ENCODE measurements at places on chromosomes 4 and X. TPM values are rescaled to one million over a fixed set of nuclear protein-coding genes. Genes with fewer than 3 reads are reported as not detected.

DNA sequence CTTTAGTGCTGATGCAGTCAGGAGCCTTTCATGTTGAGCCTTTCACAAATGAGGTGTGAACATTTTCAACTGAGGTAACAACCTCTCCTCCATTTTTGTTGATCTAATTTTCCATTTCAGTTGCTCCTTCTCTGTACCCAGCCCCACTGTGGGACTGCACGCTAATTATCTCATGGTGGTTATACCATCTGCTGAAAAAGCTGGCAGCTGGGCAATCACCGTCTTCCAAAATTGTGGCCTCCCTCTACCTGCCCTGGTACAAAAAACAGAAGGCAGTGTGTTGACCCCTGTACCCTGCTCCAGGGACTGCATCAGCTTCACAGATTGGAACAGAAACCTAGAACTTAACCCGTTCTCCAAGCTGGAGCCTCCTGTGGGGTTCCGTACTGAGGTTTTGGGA is 72.4 kb upstream of the LONRF3 start:
- no peak for DNase-seq

DNA sequence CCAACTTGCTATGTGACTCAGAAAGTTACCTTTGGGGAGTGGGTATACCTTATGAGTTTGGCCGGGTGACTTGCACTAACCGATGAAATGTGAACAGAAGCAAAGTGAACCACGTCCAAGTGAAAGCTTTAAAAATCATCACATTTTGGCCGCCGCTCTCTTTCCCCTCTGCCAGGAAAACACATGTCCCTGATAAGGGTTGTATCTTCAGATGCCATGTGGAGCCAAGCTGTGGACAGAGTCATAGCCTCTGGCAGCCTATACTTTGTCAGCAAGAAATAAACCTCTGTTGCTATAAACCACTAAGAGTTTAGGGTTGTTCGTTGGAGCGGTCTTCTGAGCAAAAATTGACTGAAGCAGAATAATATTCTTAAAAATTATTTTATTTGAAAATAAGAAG is 92.3 kb downstream of the PRDM5 start:
- peak; percentile 60 for DNase-seq

DNA sequence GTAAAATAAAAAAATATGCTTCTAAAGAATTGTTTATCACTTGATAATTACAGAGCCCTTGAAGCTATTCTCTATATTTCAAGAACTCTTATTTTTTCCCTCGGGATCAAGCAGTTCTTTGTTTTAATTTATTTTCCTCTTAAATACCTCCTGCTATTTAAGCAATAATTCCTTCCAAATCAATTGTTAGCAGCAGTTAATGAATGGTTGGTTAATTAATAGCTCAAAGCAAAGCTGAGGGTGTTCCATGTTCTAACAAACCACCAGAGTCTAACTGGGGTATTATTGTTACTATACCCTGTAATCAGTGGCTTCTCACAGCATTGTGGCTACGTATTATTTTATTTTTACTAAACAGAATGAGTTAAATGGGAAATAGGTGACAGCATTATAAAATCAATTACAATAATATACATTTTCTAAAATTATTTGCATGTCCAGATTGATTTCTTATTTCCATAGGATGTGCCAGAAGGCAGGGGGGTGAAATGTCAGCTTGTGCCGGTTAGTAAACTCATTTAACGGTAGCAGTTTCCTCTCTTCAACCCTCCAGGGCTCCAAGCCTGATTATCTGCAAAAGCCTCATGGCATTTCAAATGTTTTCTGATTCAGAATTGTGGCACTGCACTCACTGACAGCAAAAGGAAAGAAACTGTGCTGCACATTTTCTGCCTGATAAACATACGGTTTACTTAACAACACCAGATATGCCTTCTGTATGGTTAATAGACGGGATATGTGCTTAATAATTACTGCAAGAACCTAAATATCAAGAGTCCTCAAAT is 286.9 kb upstream of the EMCN start:
- no peak for DNase-seq

DNA sequence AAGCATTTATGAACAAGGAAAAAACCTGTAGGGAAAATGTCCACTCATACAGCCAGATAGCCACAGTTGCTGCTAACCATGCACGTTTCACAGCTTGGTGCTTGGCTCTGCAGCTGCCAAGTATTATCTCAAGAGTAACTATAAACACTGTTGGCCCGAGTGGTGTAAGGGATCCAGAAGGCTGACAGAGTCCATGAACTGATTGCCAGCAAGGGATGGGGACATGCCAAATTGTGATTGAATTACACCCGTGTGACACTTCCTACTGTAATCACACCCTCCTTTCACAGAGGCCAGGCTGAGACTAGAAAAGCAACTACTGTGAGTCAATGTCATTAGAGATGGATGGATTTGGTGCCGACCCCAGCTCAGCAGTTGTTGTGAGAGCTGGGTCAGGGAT is 223.9 kb upstream of the ANKRD50 start:
- DNase-seq = no peak

The GYPB gene
- total RNA-seq = not detected

The PRPS2 gene
- total RNA-seq = 4.7 TPM

The CXCL11 gene
- not detected for total RNA-seq

The RPL36A gene
- total RNA-seq = 78.1 TPM
